ENCODE measurements at places on chromosomes 4 and X. TPM values are rescaled to one million over a fixed set of nuclear protein-coding genes. Genes with fewer than 3 reads are reported as not detected.

Gene KANTR
- 8.2 TPM for total RNA-seq

Gene PASD1
- not detected for total RNA-seq

Gene GPR50
- not detected for total RNA-seq

Gene HDX
- total RNA-seq = 2.6 TPM

Gene TEX13B
- not detected for total RNA-seq

Gene PLP1
- not detected for total RNA-seq

Gene MAGEC2
- not detected for total RNA-seq

Gene LDB2
- total RNA-seq = not detected

Gene MTNR1A
- not detected for total RNA-seq

Gene DCX
- not detected for total RNA-seq

Gene FGF13
- total RNA-seq = not detected

Gene CSAG1
- not detected for total RNA-seq

Gene DMRTC1B
- total RNA-seq = not detected

Gene FAM9B
- 0.11 TPM for total RNA-seq

Gene VCX3B
- total RNA-seq = not detected

Gene FAAH2
- 4.2 TPM for total RNA-seq

Gene SYN1
- total RNA-seq = 0.57 TPM

Gene GLA
- total RNA-seq = 36.0 TPM

Gene FGF16
- not detected for total RNA-seq

Gene CXorf38
- total RNA-seq = 17.2 TPM

Gene FRMPD4
- not detected for total RNA-seq

Gene TNIP3
- 0.93 TPM for total RNA-seq

Gene GLRA3
- not detected for total RNA-seq

Gene COL4A6
- not detected for total RNA-seq

Gene TMEM255A
- total RNA-seq = not detected

Gene TECRL
- total RNA-seq = not detected

Gene TXK
- 6.8 TPM for total RNA-seq

Gene NDST4
- not detected for total RNA-seq

Gene SH2D1A
- total RNA-seq = 47.7 TPM

Gene IL21
- 0.66 TPM for total RNA-seq

Gene SMC1A
- 130 TPM for total RNA-seq

Gene CXCL9
- total RNA-seq = 0.09 TPM

Gene AADAT
- total RNA-seq = not detected

Gene REELD1
- 0.09 TPM for total RNA-seq

Gene SLC10A6
- total RNA-seq = not detected
